Sigmoid colon (tissue), 7 donors: ENCODE measurements at places on chromosomes 12 and 14. TPM values are rescaled to one million over a fixed set of nuclear protein-coding genes. Genes with fewer than 3 reads are reported as not detected.

Gene NOVA1
- 23.2 TPM for total RNA-seq

Gene MBIP
- total RNA-seq: 19.6 TPM

GRCh38 chr14:31717294-31718085 lies 156.3 kb downstream of the NUBPL start:
- H3K4me3 ChIP-seq: no peak overlapping the region
- H3K36me3 ChIP-seq: no peaks in the 10 kb centered on the region
- DNase-seq: no peak
- no peak overlapping the region for H3K27ac ChIP-seq
- H3K4me1 ChIP-seq: peaks cover 18% of the 10 kb centered on the region

DNA sequence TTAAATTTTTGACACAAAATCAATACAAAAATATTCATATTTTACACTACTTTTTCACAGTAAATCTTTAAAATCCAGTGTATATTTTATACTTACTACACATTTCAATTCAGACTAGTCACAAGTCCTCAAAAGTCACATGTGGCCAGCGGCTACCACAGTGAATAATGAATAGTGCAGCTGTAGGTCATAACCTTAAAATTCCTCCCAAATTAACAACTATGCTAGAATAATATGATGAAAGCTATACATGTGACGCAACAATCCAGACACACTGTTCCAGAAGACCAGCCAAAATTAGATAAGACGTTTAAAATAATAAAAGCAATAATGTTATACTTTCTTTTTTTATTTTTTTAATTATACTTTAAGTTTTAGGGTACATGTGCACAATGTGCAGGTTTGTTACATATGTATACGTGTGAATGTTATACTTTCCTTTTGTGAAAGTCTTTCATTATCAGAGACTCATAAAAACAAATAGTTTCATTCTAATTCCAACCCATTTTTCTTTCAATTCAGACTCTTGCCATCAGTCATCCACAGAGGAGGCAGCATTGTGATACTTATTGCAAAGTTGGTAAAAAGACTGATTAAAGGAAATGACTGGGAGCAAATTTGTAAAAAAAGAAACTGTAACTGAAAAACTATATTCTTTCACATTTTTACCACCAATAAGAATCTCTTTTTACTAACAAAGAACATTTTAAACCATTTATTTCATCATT lies 67.0 kb downstream of the C2CD5 start:
- H3K4me1 ChIP-seq: no peaks in the 10 kb centered on the region
- H3K4me3 ChIP-seq: no peak overlapping the region
- no peaks in the 10 kb centered on the region for H3K27me3 ChIP-seq
- H3K27ac ChIP-seq: no peak overlapping the region
- H3K36me3 ChIP-seq: peaks cover 1% of the 10 kb centered on the region
- DNase-seq: no peak

DNA sequence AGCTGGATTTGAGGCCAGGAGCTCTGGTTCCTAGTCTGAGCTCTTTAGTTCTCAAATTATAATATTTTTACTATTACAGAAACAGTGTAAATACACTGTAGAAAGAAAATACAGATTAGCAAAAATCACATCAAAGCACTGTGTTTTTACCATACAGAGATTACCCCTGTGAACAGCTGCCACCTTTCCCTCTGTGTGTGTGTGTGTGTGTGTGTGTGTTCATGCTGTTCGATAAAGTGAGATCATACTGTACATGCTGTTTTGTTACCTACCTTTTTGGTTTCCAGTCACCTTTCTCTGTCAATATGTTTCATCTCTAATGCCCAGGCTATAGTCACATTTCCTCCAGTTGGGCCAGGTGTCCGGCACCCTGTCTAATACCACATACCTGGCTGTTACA lies 26.9 kb downstream of the MVK start:
- no peak for DNase-seq
- no peak overlapping the region for H3K27ac ChIP-seq
- H3K4me1 ChIP-seq: no peaks in the 10 kb centered on the region
- peaks cover 3% of the 10 kb centered on the region for H3K27me3 ChIP-seq
- H3K4me3 ChIP-seq: no peak overlapping the region
- no peaks in the 10 kb centered on the region for H3K36me3 ChIP-seq

DNA sequence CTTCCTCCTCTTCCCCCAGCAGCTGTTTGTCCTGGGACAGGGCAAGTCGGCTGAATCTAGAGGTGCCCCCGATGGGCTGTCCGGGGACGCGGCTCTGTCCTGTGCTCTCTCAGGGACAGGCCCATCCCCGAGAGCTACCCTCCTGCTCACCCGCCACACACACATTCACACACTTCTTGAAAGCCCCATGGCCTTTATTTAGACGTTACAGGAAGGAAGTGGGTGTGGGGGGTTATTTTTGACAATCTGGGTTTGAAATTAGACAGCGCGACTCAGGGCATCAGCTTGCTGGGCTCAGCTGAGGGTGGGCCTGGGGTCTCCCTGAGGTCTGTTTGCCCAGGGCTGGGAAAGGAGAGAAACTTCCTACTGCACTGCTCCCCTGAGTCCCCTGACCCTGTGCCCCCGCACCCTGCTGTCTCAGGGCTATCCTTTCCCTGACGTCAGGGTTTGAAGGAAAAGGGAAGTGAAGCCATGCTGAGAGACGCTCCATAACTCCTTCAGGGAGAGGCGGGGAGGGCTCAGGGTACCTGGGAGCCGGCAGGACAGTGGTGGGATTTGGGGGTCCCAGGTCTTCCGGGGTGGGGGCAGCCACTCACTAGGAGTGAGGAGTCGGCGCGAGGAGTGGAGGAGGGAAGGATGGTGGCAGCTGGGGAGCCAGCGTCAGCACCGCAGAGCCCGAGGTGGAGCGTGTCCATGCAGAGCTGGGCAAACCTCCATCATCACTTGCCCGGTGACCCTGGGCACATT lies 8.1 kb downstream of the PTPN6 start:
- H3K4me1 ChIP-seq: peaks cover 30% of the 10 kb centered on the region
- peak; percentile 68 for DNase-seq
- no peak overlapping the region for H3K4me3 ChIP-seq
- peak overlapping the region; percentile 50 for H3K27ac ChIP-seq

- H3K4me1 ChIP-seq: no peaks in the 10 kb centered on the region
- no peak overlapping the region for H3K27ac ChIP-seq
Measured at GRCh38 chr12:46944771-46945170, 119.0 kb upstream of the SLC38A4 start.

- H3K4me3 ChIP-seq: no peak overlapping the region
- no peaks in the 10 kb centered on the region for H3K27me3 ChIP-seq
- no peaks in the 10 kb centered on the region for H3K36me3 ChIP-seq
Measured at GRCh38 chr14:72863216-72864006, 30.5 kb downstream of the DPF3 start.

GRCh38 chr14:99245564-99246511 lies 26.2 kb downstream of the BCL11B start:
- no peaks in the 10 kb centered on the region for H3K4me1 ChIP-seq
- H3K27me3 ChIP-seq: peaks cover 32% of the 10 kb centered on the region
- no peaks in the 10 kb centered on the region for H3K36me3 ChIP-seq
